ENCODE measurements at places on chromosomes 6 and 20.

- DNase-seq, result no peak
Measured at GRCh38 chr20:39458452-39458851, 496.3 kb downstream of the DHX35 start.

DNA sequence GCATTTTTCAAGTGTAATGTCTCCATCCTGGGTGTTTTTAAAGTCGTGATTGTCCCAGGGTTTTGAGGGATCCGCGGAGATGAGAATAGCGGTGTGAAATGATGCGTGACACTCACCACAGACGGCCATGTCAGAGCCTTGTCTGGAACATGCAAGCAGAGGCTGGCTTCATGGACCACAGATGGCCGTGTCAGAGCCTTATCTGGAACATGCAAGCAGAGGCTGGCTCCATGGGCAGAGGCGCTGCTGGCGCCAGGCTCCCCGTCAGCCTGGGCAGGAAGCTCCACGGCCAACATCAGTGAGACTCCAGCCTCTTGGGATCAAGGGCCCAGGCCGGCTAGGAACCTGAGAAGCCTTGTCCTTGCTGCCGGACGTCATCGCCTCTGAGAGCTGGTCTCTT, 7.7 kb upstream of the MRGBP start:
- DNase-seq, result no peak

DNA sequence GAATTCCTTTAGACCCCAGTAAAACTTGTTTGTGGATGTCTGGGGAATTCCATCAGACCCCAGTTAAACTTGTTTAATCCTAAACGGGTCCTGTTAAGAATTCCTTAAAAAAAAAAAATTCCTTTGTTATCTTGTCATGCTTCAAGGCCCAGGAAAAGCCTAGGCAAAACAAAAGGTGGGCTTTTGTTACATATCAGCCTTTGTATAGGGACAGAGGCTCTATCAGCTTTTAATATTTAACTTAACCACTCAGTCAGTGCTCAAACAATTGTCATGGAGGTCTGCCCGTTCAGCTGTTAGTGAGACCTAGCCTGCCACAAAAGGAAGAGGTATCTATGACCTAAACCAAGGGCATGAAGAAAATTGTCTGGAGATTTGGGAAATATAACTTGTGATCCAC, 53.1 kb downstream of the SLC22A1 start:
- DNase-seq, result no peak

DNA sequence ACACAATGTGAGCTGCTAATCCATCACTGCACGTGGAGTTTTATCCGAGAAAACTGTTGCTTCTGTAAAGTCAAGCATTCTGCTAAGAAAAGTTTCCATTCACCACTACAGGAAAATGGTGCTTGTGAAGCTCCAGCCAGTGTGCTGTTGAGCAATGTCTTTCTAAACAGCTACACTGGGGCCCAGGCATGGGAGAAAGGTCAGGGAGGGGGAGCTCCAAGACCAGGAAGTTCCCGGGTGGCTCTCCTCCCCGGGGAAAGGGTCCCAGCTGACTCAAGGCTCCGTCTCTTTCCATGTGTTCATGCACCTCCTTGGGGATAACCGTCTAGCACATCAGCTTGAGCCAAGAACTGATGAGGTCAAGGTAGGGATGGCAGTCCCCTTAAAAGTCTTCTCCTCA, 20.5 kb downstream of the RPP40 start:
- DNase-seq, result no peak

- DNase-seq, result no peak
Measured at GRCh38 chr6:12577124-12577850, 139.3 kb upstream of the PHACTR1 start.

DNA sequence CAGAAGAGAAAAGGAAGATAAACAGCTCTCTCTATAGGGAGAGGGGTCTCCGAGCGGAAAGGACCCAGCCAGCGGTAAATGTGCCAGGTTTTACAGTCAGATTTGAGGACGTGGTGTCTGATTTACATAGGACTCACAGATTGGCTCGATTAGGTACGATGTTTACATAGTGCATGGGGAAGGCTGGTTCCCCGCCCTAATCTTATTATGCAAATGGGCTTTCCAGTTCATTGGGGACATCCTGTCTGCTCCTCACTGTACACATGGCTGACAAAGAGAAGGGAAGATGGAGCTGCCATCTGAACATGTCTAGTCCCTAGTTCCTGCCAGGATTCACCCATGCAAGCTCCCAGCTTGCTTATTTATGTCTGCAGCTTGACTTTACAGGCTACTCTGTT, 119.9 kb downstream of the RNF144B start:
- no peak for DNase-seq

GRCh38 chr6:138757136-138757535, 16.4 kb upstream of the CCDC28A start:
- DNase-seq, result no peak

DNA sequence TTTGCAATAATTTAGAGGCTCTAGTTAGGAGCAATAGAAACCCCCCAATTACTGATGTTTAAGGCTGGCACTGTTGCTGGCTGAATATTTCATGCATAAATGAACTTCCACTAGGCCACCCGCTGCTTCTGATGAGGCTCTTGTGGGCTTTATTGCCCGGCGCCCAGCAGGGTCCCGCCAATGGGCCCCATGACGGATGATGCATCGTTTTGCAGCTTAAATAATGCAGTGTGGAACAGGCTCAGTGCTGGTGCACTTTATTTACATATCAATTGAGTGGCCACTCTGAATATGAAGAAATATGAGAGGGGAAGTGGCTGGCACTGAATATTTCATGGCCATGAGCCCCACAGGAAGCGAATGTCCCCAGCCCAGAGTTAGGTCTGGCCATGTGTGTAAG, 155.3 kb upstream of the MAFB start:
- no peak for DNase-seq

DNA sequence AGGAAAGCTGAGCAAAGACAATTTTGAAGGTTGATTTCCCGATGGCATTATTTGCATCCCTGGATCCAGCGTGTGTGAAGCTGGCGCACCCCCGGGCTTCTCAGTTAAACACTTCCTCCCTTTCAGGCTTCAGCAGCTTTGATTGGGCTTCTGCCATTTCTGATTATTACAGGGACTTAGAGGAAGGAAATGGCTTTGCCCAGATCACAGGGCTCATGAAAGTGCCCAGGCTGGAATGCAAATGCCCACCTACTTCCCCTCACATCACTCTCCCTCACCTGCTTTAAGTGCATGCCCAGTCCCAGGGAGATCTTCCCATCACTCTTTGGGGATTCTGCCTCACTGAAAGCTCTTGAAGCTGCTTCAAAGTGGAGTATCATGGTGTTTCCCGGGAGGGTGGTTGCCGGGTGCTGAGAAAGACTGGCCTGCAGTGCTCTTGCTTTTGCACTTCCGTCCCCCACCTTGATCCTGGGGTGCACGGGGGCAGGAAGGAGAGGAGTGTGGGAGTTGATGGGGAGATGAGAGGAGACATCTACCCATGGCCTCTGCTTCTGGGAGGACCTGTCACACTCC, 28.3 kb downstream of the PHACTR3 start:
- DNase-seq, result no peak

- DNase-seq, result no peak
Measured at GRCh38 chr6:38161754-38162492, 342.4 kb downstream of the ZFAND3 start.

DNA sequence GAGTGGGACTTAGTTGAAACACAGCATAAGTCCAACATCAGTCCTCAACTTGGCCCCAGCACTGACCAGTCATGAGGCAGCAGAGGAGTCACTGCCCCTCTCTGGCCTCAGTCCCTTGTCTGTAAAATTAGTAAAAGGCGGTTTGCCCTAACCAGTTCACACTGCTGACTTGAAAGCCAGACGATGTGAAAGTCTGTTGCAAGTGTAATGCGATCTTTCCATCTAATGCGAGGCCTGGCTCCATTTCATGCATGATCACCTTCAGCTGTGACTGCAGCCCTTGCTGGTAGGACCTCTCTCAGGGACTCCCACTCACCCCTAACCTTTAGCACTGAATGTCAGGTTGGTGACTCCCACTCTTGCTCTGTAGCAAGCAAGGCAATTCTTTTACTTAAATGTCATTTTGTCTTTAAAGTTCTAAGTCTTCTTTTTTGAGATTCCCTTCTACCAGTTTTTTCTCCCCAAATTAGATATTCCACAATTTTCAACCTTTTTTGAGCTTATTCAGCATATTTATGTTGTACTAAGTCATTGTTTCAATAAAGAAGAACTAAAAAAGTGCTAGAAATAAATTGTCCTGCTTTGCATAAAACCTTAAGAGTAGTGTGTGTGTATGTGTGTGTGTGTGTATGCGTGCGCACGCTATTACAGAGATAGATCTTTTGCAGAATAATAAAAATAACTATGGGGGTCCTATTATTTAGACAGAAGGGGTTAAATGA, 245.5 kb downstream of the PACRG start:
- no peak for DNase-seq

GRCh38 chr6:50862176-50862575, 43.5 kb downstream of the TFAP2B start:
- no peak for DNase-seq

DNA sequence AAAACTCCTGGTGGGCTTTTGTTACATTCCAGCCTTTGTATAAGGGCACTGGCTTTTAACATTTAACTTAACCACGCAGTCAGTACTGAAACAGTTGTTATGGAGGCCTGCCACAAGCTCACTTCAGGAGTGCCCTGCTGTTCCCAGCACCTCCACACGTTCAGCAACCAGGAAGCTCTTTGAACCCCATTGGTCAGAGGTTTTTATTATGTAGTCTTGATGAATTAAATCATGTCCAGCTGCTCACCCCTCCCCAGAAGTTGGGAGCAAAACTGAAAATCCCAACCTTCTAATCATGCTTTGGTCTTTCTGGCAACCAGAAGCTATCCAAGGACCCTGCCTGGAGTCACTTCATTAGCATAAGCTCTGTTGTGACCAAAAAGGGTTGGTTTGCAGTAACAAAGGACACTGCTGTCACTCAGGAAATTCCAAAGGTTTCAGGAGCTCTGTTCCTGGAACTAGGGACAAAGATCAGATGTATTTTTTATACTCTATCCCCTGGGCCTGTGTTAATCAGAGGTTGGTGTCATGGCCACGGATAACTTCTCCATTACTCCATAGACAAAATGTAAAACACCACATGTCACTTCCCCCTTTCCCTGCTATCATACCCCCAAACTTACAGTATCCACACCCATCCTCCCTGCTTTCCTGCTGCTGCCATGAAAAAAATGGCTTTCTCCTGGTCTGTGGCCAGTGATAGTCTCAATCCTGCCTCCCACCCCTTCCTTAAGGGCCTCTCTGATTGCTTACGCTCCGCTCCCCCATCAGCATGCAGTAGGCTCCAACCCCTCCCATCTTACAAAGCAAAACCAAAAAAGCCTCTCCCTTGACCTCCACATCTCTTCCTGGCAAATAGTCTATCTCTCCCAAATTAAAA, 3.1 kb downstream of the ARMC12 start:
- DNase-seq, result no peak

DNA sequence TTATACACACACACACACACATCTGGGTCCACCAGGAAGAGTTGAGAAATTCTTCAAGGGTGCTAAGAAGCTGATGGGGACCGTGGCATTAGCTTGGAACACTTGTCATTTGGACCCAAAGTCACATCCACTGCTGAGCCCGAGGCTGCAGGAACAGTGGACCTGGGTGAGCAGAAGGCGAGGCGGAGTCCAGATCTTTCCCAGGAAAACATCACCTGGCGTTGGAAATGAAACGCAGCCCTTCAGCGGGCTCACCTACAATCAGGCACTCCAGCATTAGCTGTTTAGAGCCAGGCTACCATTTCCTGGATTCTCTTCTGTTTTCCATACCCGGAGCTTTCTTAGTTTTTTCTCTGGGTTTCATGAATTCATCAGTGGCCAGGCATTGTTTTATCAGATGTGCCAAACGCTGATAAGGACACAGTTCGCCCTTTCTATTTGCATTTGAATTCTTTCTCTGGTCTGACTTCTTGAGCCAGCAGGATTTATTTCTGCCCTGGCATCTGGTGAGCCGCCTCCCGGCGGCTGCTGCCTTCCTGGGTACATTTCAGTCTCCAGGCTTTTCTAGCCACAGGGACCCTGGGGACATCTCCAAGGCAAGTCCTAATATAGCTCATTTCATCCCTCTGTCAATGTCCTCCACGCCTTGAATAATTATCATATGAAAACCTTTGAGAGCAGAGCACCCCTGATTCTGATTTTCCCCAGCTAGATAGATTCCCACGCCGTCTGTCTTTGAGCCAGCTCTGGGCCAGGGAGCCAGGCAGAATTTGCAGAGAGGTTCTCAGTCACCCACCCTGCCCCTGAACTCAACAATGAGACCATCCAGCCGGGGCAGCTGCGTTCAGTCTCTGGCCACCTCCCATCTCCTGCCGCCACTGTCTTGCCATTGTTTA, 170.9 kb downstream of the TTLL2 start:
- no peak for DNase-seq

DNA sequence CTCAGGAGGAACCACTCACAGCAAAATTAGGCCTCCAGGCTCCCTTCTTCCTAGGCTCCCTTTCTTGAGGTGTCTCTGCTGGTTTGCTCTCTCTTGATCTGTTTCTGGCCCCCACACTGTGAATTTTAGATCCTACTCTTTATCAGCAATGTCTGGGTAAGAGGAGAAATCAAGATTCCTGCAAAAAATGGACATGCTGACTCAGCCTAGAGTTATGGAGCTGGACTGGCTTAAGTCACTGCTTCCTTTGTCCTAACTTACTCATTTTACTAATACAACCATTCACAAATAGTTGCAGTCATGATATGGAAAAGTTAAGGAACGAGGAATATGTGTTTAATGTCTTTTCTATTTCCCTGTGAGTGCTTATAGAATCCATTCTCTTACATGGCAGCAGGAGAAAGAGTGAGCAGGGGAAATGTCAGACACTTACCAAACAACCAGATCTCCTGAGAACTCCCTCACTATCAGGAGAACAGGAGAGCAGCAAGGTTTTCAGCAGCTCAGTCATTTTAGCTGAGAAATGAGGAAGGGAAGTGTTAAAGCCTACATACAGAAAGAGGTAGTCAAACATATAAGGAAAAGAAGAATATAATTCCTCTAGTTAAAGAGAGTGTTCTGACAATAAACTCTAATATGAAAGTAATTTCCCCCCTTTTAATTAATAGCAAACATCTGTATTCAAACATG, 160.8 kb downstream of the PDE7B start:
- no peak for DNase-seq

- no peak for DNase-seq
Measured at GRCh38 chr20:5524896-5525295, 208.1 kb upstream of the PROKR2 start.

DNA sequence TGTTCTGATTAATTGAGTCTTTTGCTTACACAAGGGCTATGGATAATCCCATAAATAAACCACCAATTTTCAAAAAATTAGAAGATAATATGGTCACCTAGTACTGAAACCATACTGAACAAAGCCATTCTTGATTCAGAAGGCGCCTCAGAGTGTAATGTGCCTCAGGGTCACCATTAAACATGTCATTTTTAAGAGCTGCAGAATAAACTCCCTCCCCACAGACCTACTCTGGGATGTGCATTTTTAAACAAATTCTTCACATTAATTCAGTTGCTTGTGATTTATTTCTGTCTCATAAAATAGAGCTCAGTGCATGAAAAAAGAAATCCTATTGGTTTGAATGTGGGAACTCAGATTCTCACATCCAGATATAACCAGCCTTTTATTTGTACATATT, 202.1 kb upstream of the HEY2 start:
- no peak for DNase-seq

DNA sequence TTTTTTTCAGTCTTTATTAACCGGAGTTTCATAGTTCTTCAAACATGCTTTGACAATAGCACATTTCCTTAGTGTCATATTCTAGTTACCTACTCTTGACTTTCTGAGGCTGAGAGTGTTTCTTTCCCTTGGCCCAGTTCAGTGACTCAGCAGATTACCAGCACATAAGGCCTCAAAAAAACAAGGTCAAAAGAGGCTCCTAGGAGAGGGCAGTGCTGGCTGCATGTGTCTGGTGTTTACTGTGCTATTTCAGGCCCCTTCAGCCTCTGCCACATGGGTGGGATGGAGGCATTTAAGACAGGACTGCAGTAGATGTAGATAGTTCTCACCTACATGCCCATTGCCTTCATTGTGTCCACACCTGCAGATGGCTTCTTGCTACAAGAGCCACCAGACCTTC, 198.2 kb upstream of the SSTR4 start:
- no peak for DNase-seq
